ENCODE measurements at places on chromosomes 12 and 14.

- DNase-seq, result no peak
Observed at GRCh38 chr12:25253371-25254068, 2.8 kb upstream of the KRAS start.

- no peak for DNase-seq
Observed at GRCh38 chr12:69423037-69423905, 46.9 kb upstream of the FRS2 start.

GRCh38 chr14:76581592-76581991 lies 179.7 kb upstream of the VASH1 start:
- DNase-seq, result no peak

DNA sequence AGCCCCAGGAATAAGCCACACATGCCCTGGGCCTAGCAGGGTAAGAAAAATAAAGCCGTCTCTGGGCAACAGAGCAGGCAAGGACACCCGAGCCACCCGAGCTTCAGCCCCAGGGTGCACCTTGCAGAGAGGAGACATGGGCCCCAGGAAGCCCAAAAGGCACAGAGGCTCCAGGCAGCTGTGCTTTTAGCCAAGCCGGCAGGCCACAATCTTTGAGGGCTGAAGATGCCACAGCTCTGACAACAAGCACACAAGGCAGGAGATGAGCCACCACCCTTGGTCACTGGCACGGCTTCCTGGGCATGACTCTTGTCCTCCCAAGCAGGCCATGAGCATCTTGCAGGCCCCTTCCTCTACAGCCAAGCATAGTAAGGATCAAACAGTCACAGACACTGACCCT lies 86.3 kb downstream of the ITPK1 start:
- no peak for DNase-seq

DNA sequence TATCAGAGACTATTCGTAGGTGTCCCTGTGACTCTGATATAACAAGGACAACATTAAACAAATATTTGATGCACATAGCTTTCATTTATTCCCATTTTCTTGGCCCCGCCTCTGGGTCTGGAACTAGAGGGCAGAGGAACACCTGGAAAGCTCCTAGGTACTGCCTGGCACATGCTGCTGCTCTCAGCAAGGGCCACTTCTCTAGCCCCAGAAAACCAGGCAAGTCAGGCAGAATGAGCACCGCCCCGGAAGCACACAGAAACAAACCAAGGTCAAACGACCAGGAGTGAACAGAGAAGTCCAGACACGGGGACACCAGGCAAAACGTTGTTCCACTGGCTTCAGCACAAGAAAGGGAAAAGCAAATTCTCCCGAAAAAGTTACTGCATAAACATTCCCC lies 76.1 kb downstream of the TTC7B start:
- no peak for DNase-seq

DNA sequence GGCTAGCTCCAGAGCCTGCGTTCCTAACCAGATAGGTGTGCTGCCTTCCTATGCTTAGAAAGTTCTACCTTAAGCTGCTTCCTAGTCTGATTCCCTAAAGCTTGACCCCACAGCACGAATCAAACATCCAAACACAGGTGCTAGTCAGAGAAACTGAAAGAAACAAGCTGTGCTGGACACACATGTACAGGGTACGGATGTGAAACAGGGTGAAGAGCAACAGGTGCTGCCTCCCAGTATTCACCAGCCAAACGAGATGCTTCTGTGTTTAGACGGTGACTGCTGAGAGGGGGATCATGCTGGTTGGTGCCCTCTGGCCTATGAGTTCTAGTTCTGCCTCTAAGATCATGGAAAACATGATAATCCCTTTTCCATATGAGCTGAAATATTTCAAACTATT lies 105.3 kb downstream of the GRIP1 start:
- no peak for DNase-seq

- no peak for DNase-seq
Observed at GRCh38 chr12:124479680-124480468, 87.5 kb downstream of the NCOR2 start.

GRCh38 chr14:33280646-33281045 lies 342.0 kb downstream of the NPAS3 start:
- no peak for DNase-seq

- no peak for DNase-seq
Observed at GRCh38 chr12:45637706-45638105, 91.8 kb upstream of the ARID2 start.

- DNase-seq, result no peak
Observed at GRCh38 chr12:49260166-49260565, 4.7 kb upstream of the TUBA1C start.
